Activated CD4-positive, CD25-positive, alpha-beta regulatory T cell treated with anti-CD3 and anti-CD28 coated beads, Interleukin-2, amount 50 U/mL, for 24 hours (primary cell): ENCODE measurements at places on chromosomes 1 and 21.

DNA sequence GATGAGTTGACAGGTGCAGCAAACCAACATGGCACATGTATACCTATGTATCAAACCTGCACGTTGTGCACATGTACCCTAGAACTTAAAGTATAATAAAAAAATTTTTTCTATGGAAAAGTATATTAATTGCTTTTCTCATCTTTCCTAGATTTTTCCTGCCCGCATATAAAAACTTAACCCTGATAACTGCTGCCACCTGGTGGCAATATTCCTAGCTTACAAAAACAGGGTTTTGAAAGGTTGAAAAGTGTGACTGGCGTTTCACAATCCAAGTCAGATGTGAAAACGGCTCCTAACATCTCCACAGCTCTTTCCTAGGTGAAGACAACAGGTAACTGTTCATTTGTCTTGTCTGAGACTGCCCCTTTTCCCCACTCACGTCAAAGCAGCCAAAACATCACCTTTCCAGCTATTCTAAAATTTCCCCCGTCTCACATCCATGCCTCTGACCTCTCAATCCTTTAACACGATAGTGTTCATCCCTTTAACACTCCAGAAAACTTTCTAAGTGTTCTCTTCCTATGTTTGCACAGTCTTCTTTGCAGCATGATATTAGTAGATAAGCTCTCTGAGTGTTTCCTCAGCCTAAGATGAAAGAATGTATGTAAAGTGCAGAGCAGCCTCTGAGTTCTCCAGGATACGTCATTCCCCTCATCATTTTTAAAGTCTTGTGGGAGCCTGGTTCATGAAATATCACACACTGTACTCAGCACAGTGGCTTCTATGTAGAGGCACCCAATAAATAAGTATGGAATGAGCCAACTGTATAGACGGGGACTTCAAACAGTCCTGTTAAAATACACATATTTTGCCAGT is 27.5 kb downstream of the OVGP1 start:
- ATAC-seq, result no peak

- ATAC-seq, result no peak
Observed at GRCh38 chr1:203085528-203086406, at the start of gene MYOG. MYOG (minus strand) TSS chr1:203086012; CDS start chr1:203085961, 51 bp downstream.

DNA sequence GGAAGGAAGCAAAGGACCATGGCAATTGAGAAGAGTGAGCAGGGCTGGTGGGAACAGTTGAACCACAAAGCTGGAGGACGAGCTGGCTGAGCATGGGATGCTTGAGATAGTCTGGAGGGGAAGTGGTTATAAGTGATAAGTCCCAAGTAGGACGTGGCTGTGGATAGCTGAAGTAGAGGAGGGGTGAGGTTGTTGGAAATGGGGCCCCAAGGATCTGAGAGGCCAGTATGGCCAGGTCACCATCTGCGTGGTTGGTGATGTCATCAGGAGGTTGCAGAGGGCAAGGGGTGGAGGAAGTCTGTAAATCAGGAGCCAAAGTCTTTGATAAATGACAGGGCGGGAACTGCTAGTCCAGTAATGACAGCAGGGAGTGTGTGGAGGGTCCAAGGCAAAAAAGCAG is 11.0 kb upstream of the REN start:
- no peak for ATAC-seq

GRCh38 chr1:145692785-145693443 is 14.3 kb downstream of the PDZK1 start:
- no peak for ATAC-seq

- ATAC-seq, result no peak
Observed at GRCh38 chr1:25945761-25946160, 39.5 kb upstream of the STMN1 start.
